ENCODE measurements at places on chromosomes 6 and 20.

GRCh38 chr6:40346246-40346645 is 240.9 kb downstream of the LRFN2 start:
- DNase-seq, result no peak
- H3K4me3 ChIP-seq, result no peak overlapping the region
- H3K27ac ChIP-seq, result no peak overlapping the region

DNA sequence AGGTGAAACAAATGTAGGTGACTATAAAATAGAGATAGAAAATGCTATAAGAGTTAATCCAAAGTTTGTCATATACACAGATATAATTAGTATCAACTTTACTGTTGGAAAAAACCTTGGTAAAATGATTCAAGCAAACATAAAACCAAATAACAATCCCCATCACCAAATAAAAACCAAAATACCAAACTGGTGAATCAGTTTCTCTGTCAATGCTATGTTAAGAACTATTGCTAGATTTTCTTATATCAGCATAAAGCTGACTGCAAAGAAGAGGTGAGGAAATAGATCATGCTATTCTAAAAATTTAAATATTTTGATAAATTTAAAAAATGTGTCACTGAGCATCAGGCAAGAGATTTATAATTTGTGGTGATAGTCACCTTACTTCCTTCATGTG is 658.4 kb downstream of the PHF3 start:
- no peak overlapping the region for H3K27ac ChIP-seq
- DNase-seq, result no peak
- no peak overlapping the region for H3K4me3 ChIP-seq
- H3K36me3 ChIP-seq, result no peaks in the 10 kb centered on the region

DNA sequence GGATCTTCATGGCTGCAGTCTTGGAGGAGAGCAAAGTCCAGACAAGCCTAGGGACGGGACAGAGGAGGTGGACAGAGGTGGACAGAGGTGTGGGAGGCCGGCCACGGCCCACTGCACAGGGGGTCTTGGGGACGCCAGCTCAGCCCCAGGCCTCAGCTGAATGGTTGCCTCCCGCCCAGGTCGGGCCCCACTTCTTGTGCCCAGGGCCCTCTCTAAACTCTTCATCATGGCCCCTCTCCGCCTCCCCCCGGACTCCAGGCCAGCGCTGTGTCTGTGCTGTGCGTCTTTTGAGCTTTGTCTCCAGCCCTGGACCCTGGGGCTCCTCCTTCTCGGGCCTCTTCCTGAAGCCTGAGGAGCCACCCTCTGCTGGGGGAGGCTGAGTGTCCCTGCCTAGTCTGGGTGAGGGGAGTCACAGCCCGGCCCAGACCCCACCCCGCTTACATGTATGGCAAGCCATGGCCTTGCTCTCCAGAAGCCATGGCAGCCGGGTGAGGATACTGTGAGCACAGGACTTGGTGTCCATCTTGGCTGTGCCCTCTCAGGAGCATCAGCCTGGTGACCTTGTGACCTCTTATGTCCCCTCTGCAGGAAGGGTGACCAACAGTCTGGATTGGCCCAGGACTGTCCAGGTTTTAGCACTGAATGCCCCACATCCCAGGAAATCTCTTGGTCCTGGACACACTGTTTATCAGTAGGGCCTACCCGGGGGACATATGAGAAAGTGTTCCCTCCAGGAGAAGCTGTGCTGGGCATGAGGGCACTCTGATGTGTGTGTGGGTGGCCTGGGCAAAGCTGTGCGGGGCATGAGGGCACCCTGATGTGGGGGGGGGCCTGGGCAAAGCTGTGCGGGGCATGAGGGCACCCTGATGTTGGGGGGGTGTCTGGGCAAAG is 9.4 kb upstream of the NPBWR2 start:
- no peaks in the 10 kb centered on the region for H3K4me1 ChIP-seq
- peak; percentile 6 for DNase-seq
- no peaks in the 10 kb centered on the region for H3K36me3 ChIP-seq
- H3K4me3 ChIP-seq, result no peak overlapping the region
- H3K27me3 ChIP-seq, result no peaks in the 10 kb centered on the region

DNA sequence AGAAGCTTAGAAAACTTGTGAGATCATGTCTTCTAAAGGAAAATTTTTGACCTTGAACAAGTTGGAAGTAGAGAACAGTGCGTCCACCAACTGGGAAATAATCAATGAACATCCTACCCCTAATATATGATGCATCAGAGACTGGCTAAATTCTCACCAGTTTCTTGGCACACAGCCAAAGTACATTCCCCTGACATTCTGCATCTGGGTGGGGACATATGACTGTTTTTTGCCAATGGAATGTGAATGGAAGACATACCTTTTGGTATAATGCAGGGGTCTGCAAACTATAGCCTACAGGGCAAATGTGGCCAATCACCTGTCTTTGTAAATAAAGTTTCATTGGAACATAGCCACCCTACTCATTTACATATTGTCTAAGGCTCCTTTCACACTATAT is 84.7 kb downstream of the HAO1 start:
- H3K4me1 ChIP-seq, result no peaks in the 10 kb centered on the region
- DNase-seq, result no peak
- no peak overlapping the region for H3K4me3 ChIP-seq
- no peak overlapping the region for H3K27ac ChIP-seq

DNA sequence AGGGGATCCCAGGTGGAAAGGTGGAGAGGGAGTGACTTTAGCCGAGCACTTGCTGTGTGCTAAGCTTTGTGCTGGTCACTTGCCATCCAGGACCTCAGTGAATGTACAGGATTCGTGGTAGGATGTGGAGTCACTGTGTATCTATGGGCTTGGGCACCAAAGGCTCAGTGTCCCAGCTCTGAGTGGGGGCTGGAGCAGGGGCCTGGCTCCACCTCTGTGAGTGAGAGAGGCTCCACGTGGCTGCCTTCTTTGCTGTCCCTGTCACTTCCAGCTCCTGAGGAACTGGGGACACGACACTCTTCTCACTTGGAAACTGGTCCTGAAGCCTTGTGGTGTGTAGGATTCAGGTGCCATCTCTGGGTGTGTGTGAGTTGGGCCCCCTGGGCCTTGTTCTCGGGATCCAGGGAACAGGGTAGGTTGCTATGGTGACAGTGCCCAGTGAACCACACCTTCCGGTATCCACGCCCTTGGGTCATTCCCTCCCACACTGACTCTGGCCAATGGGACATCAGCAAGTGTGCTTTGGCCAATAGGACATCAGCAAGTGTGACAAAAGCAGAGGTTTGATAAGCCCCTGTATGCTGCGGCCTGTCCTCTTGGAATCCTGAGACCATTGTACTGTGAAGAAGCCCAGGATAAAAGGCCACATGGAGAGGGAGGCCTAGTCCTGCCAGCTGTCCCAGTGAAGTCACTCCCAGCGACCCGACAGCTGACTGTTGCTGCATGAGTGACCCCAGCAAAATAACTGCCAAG is 87.7 kb downstream of the CDH22 start:
- H3K4me3 ChIP-seq, result no peak overlapping the region
- DNase-seq, result no peak
- no peaks in the 10 kb centered on the region for H3K27me3 ChIP-seq
- H3K4me1 ChIP-seq, result peaks cover 6% of the 10 kb centered on the region
- H3K27ac ChIP-seq, result no peak overlapping the region
- H3K36me3 ChIP-seq, result no peaks in the 10 kb centered on the region

DNA sequence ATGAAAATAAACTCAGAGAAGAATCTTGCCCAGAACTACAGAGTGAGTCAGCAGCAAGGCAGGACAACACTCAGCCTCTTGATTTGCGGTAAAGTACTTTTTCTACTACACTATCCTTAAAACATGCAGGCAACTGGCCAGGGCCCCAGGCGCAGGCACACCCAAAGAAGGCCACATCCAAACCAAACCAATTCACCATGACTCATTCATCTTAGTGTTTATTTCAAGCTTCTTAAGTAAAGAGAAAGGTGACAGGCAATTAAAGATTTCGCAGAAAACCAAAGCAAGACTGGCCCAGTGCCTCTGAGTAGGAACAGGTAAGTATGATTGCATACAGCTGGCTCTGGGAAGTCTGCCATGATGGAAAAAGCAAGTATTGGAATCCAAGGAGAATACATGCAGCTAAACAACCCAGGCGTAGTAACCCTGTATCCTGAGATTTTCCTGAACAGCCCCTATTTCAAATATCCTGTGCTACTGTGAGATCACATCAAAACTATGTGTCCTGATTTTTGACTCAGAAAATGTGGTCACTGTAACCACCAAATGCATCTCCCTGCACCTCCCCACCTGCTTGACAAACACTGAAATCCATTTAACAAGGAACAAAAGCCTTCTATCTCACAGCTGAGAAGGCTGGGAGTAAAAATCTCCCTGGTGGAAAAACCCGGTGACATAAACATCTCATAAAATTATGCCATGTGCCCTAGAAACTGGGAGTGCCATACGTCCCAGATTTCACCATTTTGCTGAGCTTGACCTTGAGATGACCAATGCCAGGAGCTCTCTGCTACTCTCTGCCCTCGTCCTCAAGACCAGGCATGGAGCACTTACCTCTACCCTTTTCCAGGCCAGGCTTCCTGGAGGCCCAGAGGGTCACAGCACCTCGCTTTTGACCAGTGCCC is 12.4 kb downstream of the WFDC3 start:
- H3K4me3 ChIP-seq, result no peak overlapping the region
- H3K27ac ChIP-seq, result peak overlapping the region; percentile 58
- peaks cover 21% of the 10 kb centered on the region for H3K4me1 ChIP-seq
- H3K27me3 ChIP-seq, result no peaks in the 10 kb centered on the region
- peak; percentile 85 for DNase-seq
